ENCODE measurements at places on chromosomes 6 and 20.

- no peak for DNase-seq
Measured at GRCh38 chr6:108564178-108564577, 3.5 kb downstream of the FOXO3 start.

DNA sequence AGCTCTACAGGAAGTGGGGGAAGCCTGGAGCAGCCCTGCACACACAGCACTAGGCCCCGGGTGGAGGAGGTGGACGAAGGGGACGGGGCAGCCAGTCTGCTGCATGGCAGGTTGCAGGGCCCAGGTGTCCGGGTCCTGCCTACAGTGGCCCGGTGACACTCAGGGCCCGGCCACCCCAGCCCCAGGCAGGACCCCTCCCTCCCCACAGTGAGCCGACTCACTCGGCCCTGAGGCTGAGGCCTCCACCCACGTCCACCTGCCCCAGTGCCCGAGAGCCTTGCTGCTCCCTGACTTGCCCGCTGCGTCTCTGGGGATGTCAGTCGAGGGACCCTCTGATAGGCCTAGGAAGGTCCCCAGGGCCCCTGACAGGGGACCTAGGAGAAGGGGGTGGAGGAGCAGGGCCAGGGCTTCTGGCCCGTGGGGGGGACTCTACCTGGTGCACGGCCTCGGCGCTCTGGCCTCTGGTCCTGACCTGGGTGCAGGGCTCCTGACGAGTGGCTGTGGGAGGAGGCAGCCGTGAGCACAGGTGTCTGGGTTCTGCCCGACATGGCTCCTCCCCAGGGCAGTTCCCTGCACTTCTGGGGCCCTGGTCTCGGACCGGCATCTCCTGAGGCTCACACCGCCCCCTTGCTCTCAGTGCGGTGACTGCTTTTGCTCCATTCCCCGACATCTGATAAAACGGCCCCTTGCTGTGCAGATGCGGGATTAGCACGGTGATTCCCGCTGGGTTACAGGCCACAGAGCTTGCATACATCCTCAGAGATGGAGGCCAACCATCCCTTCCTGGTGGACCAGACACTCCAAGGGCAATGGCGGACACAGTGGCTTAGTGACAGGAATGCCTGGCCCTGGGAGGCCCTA lies 20.1 kb downstream of the FRMD1 start:
- no peak for DNase-seq

- peak; percentile 55 for DNase-seq
Measured at GRCh38 chr6:79949233-79949632, 1.9 kb upstream of the ELOVL4 start.

DNA sequence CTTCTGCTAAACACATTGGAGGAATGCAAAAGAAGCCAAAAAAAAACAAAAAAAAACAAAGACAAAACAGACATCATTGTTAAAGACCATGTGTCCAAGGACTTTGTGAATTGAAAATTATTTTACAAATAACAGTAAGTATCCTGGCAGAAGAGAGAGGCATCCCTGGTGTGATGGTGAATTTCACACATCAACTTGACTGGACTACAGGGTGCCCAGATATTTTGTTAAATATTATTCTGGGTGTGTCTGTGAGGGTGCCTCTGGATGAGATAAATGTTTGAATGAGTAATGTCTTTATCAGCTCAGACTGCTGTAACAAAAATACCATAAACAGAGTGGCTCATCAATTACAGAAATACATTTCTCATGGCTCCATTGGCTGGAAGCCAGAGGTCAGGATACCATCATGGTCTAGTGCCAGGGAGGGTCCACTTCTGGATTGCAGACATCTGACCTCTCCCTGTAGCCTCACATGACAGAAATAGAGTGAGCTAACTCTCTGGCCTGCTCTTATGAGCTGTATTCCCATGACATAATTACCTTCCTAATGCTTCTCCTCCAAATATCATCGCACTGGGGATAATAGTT lies 12.2 kb upstream of the C6orf118 start:
- DNase-seq, result no peak

GRCh38 chr6:131063028-131063763 lies at the start of gene EPB41L2:
EPB41L2 (minus strand) TSS chr6:131063245; CDS start chr6:130956485, 106,760 bp downstream.
- peak; percentile 69 for DNase-seq

- DNase-seq, result no peak
Measured at GRCh38 chr6:110882274-110882619, 7.7 kb downstream of the AMD1 start.

DNA sequence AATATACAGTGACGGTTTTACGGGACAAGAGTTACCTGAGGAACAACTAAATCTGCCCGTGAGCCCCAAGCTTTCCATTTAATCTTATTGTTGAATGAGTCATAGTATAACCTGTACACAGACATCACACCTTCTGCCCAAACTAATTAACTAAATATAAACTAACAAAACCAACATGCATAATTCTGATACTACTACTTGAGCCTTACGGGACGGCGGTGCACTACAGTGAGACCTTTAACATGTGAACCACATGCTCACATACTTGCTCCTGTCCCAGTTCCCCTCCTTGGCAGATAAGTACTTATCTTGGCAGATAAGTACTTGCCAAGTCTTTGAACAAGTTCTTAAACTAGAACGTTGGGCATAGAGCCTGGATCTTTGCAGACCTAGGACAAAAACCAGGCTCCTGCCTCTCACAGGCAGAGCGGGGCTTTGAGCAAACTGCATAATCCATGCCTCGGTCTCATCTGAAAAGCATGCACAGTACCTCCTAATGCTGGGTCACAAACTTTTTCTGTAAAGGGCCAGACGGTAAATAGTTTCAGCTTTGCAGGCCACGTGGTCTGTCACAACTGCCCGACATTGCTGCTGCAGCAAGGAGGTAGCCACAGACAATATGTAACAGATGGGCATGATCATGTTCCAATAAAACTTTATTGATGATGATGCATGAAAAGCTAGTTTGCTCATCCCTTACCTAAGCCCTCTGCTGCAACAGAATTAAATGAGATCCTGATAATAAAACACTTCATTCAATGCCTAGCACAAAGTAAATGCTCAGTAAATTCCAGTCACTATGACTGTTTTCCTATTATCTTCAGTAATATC lies 23.0 kb downstream of the ZNF217 start:
- DNase-seq, result no peak

DNA sequence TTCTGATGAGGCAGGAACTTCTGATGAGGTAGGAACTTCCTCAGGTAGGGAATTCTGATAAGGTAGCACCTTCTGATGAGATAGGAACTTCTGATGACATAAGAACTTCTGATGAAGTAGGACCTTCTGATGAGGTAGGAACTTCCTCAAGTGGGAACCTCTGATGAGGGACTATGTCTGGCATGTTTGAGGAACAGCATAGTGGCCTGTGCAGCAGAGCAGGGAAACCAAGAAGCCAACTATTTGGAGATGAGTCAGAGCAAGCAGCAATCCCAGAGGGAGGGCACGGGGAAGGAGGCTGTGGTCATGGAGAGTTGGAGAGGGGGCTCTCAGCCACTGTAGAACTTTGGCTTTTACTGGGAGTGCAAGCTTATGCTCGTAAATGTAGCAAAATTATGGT lies 132.4 kb downstream of the CFAP61 start:
- no peak for DNase-seq

GRCh38 chr20:25297141-25297905 lies 49.4 kb downstream of the PYGB start:
- DNase-seq, result no peak

GRCh38 chr6:20879121-20879520 lies 344.9 kb downstream of the CDKAL1 start:
- no peak for DNase-seq

DNA sequence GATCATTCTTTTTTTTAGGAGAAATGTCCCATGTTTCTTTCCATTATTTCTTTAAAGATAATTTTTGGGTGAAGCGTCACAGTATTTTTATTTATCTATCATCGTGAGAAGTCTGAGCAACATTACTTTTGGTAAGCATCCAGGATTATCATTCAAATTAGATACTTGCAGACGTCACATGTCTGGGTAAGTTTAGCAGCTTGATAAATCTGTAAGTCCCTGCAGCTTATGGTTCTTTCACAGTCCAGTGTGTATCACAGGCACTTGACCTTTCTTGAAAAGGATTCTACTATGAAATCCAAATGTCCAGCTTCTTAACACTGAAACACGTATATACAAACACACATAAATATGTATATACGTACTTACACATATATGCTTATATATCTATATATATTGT lies 359.4 kb downstream of the ESR1 start:
- DNase-seq, result no peak

GRCh38 chr6:109714611-109715010 lies 23.5 kb downstream of the FIG4 start:
- DNase-seq, result no peak

DNA sequence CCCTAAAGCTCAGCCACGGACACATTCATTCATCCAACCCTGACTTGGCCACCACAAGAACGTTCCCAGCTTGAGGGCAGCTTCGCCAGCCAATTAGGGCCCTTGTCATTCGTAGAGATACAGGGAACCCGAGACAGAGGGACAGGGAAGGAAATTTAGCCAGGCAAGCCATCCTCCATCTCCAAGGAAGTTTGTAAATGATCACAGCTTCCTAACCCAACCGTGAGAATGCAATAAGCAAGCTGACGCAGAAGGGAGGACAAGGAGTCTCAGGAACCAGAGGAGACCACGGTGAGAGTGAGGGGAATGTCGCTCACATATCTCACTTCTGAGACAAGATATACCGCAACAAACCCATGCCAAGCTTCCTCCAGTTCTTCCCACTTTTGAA lies 1.4 kb downstream of the TRAM2 start:
- DNase-seq, result no peak

GRCh38 chr20:31790401-31790800 lies 28.8 kb upstream of the MYLK2 start:
- DNase-seq, result no peak

- DNase-seq, result no peak
Measured at GRCh38 chr6:158311193-158311592, 1.1 kb upstream of the TULP4 start.

- no peak for DNase-seq
Measured at GRCh38 chr20:10733122-10733521, 59.3 kb upstream of the JAG1 start.

GRCh38 chr6:104483225-104483834 lies 376.4 kb downstream of the HACE1 start:
- no peak for DNase-seq

DNA sequence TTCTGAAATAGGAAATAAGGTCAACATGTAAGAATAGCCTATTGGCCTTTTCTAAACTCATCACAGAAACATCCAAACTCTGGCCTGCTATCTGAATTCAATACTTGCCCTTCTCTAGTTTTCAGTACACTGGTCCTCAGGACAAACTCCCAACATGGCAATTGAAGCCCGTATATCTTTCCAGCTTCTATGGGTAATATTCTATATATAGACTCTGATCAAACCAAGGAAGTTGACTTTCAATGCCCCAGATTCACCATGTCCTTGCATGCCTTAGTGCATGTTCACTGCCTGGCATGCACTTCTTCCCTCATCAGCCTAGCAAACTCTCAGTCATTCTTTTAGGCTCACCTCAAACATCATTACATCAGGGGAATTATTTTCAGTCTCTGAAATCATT lies 73.2 kb downstream of the RSPO3 start:
- DNase-seq, result no peak

- DNase-seq, result no peak
Measured at GRCh38 chr6:137700161-137700560, 166.9 kb upstream of the TNFAIP3 start.

- DNase-seq, result no peak
Measured at GRCh38 chr20:33183312-33183711, 15.4 kb downstream of the BPIFA2 start.

DNA sequence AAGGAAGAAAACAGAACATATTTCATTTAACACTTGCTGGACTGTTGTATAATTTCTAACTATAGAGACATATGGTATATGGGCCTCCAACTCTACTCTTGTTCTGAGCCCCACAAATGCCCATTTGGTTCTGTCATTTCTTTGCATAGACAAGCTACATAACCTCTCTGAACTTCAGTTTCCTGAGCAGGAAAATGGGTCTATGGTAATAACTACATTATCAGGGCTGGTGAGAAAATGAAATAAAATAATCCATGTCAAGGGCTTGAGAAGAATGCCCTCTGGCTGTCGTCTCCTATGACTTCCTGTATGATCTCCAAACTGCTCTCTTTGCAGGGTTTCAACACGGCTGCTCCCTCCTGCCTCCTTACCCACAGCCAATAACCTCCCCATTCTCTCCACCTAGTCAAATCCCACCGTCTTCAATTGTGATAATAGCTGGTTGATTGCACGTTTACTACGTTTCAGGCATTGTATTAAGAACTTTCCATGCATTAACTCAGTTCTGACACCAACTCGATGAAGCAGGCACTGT lies 12.0 kb downstream of the ZCCHC3 start:
- no peak for DNase-seq

DNA sequence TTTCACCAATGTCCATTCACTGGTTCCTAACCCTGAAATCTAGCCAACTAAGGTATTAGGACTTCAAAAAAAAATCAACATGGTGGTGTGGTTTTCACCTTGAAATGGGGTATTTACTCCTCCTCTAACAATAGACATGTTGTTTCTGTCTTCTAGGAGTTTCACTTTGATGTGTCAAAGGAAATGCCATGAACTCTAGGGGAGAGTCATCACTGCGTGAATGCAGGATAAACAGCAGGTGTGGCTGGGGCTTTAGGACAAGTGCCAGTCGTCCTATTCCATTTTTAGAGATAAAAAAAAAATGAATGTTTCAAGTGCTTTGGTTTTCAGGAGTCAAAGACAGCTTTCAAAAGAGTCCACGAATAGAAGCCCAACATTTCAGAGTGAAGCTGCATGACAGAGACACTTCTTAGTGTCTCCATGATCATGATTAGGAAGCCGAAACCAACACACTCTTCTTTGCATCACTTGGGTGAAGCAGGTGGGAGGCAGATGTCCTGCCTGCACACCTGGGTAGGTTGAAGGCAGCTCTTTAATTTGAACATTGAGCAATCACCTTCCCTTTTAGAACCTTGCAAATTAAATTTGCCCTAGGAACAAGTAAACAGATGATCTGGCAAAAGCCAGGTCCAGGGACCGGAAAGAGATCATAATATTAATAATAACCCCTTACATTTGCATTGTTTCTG lies 328.5 kb upstream of the PRDM1 start:
- no peak for DNase-seq

GRCh38 chr20:53922901-53923314 lies 147.5 kb downstream of the BCAS1 start:
- no peak for DNase-seq

GRCh38 chr20:34045294-34045693 lies 51.6 kb downstream of the RALY start:
- no peak for DNase-seq
